ENCODE measurements at places on chromosomes 3 and 15. TPM values are rescaled to one million over a fixed set of nuclear protein-coding genes. Genes with fewer than 3 reads are reported as not detected.

Gene CX3CR1
- total RNA-seq = 0.42 TPM

DNA sequence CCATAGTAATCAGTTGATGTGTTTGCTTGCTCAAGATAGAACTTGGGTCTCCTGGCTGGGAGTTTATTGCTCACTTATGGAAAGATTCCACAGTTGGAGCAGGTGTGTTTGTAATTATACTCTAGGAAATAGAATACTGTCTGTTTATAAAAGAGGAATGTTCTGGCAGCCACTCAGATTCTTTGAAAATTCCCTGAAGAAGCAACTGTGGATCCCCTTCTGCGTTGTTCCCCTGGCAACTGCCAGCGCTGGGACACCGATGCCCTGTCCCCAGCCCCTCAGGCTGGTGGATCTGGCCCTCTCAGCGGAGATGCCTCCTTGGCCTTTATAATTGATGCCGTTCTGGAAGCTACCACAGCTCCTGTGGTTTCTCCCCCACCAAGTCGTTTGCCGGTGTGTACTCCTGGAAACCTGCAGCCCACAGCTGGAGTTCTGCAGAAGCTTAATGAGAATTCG, 225.9 kb downstream of the ITPR1 start:
- DNase-seq = no peak

Gene LIPH
- total RNA-seq = 0.48 TPM

Gene VIPR1
- 2.4 TPM for total RNA-seq

Gene CPEB1
- total RNA-seq = 2.5 TPM

DNA sequence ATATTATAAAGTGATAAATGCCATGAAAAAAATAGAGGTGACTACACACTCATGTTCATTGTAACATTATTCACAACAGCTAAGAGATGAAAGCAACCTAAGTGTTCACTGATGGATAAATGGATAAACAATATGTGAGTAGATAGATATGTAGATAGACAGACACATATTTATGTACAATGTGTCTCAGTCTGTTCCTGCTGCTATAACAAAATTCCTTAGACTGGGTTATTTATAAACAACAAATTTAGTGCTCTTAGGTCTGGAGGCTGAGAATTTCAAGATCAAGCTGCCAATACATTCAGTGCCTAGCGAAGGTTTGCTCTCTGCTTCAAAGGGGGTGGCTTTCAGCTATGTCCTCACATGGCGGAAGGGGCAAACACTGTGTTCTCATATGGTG, 312.5 kb downstream of the ZNF621 start:
- no peak for DNase-seq

Gene TRIM42
- total RNA-seq = not detected

GRCh38 chr3:129602730-129603560, 3.5 kb downstream of the PLXND1 start:
- DNase-seq = no peak

Gene HDAC11
- 7.9 TPM for total RNA-seq

GRCh38 chr3:171862993-171863521, 19.9 kb downstream of the TMEM212 start:
- no peak for DNase-seq

DNA sequence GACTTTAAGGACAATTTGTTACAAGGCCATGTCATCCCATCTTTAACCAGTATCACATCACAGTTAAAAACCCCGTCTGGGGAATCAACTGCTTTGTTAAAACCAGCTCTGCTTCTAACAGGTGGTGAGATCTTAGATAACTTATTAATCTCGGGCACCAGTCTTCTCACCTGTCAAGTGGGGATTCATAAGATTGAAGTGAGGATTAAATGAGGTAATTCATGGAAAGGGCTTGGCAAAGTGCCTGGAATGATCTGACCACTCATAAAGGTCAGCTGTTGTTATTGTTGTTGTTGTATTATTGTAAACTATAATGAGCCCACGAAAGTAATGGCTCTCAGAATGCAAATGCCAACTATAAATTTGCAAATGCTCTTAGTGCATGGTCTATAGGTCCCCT, 30.1 kb upstream of the SLC24A5 start:
- DNase-seq = no peak

- DNase-seq = no peak
Measured at GRCh38 chr15:89586651-89587050, 11.4 kb downstream of the TICRR start.

DNA sequence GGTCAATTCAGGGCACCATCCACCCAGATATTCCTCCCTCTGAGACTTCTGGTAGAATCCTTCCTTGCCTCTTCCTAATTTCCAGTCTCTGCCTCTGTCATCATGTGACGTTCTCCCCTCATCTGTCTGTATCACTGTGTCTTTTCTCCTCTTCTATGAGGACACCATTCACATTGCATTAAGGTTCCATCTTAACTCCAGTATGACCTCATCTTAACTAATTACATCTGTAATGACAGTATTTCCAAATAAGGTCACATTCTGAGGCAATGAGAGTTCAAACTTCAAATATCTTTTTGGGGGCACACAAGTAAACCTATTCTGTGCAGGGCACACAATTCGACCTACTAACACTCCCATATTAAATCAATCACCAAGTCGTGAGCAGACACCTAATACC, 169.7 kb downstream of the FHIT start:
- DNase-seq = no peak

DNA sequence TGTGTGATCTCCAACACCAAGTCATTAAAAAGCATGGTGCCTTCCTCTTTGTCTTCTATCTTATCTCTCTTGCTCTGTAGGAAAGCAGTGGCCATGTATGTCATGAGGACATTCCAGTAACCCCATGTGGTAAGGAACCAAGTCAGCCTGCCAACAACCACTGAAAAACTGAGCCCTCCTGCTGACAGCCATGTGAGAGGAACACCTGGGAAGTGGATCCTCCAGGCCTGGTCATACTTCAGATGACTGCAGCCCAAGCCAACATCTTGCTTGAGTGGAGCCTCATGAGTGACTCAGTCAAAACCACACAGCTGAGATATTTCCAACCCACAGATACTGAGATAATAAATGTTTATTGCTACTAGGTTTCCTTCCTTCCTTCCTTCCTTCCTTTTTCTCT, 597.3 kb downstream of the ZIC1 start:
- no peak for DNase-seq

DNA sequence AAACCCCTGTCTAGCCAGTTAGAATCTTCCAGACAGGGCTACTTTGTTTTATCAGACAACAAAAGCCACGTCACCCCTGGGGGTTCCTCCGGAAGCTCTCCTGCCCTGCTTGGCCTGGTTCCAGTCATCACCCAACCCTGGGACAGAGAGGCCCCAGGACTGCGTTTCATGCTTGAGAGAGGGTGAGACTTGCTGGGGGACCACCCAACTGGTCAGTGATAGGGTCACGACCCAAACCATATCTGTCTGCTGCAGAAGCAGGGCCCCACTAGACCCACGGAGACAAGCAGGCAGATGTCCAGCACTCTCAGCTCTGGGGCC, 1.2 kb downstream of the NT5DC2 start:
- no peak for DNase-seq

GRCh38 chr3:125058959-125059358, 3.2 kb upstream of the HEG1 start:
- DNase-seq = no peak

DNA sequence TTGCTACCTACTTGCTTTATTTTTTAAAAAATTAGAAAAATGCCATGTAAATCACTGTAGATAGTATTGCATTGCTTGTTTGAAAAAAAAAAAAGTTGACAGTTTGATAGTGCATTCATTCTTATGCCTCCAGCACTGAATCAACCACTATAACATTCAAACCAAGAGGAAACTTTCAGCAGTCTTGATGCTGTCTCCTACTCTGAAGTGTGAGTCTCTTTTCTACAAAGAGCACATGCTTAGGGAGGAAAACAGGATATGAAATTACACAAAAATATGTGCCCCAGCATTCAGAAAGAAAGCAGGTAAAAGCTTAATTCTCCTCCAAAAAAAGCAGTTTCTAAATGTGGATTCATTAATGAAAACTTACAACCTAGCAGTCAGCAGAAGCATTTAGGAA, 78.3 kb downstream of the ZBTB20 start:
- DNase-seq = no peak

DNA sequence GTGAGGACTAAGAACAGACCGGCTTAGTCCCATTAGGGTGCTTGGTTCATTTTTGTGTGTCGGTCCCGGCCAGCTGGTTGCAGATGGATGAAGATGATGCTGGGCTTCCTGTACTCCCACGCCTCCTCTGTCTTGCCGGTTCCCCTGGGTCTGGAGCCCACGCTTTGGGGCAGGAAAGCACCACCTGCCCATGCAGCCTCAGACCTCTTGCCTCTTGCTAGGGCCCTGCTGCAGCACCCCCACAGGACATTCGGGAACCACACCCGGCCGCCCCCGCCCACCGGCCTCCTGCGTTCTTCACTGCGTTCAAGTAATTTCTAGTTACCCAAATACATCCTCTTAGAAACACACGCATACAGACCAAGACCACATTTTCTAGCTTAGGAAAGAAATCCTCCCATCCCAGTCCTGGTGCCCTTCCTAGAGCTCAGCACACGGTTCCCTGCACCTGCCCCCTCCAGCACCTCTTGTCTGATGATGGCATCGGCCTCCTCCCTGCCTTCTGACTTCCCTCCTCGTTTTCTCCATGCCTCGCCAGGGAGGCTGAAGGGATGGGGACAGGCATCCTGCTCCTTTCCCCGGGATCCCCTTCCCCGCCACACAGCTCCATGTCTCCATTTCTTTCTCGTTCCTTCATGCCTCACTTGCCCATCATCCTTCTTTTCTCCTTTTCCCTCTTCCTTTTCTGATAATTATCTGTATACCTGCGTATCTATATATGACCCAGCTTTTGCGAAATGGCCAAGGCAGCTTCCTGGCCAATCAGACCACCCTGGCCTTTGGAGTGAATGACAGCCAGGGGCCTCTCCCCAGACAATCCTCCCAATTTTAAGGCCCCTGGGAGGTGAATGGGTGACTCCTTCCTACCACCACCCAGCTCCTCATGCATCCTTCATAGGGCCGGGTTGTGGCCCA, 30.9 kb downstream of the FAM3D start:
- no peak for DNase-seq

Gene FBXL2
- 4.9 TPM for total RNA-seq

Gene LDHAL6B
- total RNA-seq = not detected

DNA sequence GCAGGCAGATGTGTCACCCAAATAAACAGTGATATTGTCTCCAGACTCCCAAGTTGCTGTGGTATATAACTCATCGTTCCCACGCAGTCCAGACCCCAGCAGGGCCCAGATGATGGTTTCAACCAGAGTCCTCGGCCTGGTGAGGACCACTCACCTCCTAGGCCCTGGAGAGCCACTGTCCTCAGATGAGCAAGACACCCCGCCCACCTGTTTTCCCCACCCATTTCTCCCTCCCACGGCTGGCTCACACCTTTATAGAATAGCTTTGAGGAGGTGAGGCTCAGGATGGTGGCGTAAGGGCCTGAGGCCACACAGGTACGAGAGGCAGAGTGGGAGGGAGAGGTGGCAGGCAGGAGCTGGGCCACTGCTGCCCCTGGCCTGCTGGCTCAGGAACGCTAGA, 7.5 kb downstream of the MESP1 start:
- no peak for DNase-seq

DNA sequence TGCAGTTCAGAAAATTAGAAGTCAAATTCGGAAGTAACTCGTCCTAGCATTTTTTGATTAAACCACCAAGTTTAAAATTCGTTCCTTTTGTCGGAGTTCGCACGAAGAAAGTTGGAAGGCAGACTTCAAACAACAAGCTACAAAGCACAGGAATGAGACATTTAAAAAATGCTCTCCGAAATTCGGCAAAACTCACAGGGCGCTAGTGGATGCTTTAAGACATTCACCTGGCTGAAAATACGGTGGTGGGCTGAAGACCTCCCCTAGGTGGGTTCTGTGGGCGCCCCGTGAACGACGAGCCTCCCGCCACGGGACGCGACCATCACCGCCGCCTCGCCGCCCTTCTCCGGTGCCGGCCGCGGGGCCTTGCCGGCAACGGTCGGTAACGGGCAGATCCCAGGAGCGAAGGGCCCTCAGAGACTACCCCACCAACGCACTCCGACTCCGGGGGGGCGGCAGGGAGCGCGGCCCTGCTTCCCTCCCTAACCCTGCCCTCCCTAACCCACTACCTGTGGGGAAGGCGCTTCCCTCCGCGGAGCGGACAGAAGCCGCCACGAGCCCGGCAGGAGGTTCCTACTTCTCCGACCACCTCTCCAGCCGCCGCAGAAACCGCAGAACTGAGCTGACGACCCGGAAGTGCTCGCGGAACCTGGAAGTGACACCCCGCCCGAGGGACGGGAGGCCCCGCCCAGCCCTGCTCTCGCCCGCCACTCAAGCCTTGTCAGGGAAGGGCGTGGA, at the start of gene GTF2A2:
Gene GTF2A2, minus strand, starts transcription at position 619 of the 738 bp plus-strand sequence. CDS start 5,238 bp downstream, outside the sequence.
- DNase-seq = peak; percentile 98

- DNase-seq = no peak
Measured at GRCh38 chr15:50624616-50625168, 61.9 kb downstream of the TRPM7 start.

DNA sequence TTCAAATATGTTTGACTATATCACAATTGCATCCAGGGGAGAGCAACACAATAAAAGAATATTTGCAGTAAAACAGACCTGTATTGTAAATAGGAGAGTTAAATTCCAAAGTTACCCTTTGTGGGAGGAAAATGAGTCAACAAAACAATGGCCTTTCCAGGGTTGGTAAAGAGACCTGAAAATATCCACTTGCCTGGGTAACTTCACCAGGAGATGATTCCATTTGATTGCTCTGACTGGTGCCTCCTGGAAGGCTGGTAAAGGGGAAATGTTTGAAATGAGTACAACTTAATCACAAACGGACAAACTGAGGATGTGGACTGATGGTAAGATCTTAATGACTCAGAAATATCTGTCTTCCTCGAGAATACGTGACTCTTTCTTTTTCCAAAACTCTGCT, 43.6 kb upstream of the SRGAP3 start:
- DNase-seq = no peak

GRCh38 chr3:156559321-156559720, 4.4 kb upstream of the SSR3 start:
- no peak for DNase-seq

DNA sequence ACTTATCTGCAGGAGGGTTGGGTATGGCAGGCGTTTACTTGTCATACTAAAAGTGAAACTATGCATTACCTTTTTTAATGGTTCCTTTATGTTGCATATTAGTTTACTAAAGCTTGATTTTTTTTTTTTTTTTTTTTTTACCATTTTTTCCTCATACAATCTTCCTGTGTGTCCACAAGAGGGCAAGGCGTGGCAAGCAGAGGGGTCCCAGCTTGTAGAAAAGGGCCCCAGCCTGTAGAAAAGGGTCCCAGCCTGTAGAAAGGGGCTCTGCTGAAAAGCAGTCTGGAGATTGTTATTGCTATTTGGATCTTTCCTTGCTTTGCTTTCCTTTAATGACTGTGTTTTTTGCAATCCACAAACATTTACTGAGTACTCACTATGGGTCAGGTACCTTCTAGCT, 21.9 kb downstream of the MKRN2 start:
- no peak for DNase-seq

Gene LCMT2
- total RNA-seq = 9.5 TPM

Gene GOLGA6L6
- not detected for total RNA-seq

- DNase-seq = no peak
Measured at GRCh38 chr3:150528354-150528797, 17.9 kb downstream of the SERP1 start.
